ENCODE measurements at places on chromosomes 13 and 19.

DNA sequence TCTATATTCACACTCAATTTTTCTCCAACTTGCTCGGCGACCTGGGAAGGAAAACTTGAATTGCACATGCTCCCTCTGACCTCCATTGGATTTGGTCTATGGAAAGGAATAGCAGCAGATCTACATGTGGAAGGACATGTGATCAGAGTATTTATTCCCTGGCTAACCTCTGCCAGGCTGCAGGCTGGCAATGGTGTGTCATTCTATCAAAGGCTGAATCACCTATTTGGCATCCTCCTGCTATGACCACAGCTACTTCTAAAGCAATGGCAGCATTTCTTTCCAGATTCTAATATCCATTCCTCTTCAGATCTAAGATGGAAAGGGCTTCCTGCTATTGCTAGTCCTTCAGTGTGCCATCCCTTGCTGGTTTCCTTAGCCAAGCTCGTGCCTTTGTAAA, 144.3 kb upstream of the FREM2 start:
- DNase-seq, result no peak

DNA sequence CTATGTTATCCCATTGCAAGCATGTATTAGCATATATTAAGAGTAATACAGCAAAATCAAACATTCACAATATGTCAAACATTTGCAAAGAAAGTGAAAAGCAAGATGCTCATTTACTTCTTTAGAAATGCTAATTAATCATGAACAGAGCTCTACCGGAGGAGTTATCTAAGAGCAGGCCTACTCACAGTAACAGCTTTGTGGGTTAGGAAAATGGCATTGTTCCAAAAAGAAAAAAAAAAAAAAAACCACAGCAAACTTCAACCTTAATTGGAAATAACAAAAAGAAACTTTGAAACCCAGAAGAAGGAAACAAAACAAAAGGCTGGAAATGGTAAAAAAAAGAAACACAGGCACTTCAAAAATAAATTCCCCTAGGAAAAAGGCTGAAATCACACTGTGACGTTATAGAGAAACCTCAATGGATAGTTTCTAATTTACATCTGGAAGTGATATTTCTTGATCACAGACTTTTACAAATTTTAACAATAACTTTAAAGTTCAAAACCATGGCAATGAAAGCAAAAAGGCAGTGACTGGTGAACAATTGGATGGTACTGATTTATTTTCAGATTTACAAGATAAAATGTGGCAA, 1236.8 kb upstream of the SPRY2 start:
- no peak for DNase-seq

- no peak for DNase-seq
Measured at GRCh38 chr19:3398114-3398899, 31.9 kb downstream of the NFIC start.

- DNase-seq, result no peak
Measured at GRCh38 chr19:51573331-51573730, 2.2 kb downstream of the ZNF175 start.

GRCh38 chr13:40478775-40479174, 187.7 kb downstream of the FOXO1 start:
- no peak for DNase-seq

GRCh38 chr13:98544104-98544710, 32.7 kb downstream of the STK24 start:
- no peak for DNase-seq

GRCh38 chr19:20444202-20444885, 121.2 kb downstream of the ZNF737 start:
- DNase-seq, result no peak

DNA sequence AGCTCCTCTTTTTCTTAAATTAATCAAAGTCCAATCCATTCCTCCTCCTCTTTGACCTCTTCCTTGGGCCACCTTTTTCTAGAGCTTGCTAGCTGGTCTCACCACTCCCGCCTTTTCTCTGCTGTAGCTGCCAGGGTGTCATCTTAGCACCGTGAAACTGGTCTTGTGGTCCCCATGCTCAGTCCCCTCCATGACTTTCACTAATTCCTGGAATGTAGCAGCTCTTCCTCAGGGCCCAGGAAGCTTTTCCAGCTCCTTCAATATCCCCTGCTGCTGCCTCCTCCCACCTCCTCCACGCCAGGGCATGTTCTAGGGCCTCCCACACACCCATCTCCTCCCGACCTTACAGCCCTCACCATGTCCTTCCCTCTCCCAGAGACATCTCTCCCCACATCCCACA, 222.2 kb downstream of the MYO16 start:
- DNase-seq, result no peak

DNA sequence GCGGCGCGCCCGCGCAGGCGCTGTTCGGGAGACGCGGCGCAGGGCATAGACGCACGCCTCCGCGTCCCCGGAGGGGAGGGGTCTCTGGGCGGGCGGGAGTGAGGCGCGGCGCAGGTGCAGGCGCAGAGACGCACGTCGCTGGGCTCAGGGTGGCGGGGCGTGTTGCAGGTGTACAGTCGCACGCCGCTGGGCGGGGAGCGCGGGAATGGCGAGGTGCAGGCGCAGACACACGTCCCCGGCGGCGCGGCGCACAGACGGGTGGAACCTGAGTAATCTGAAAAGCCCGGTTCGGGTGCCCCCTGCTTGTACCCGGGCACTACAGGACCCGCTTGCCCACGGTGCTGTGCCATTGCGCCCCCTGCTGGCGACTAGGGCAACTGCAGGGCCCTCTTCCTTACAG, 44.7 kb downstream of the PLPP2 start:
- DNase-seq, result no peak

- no peak for DNase-seq
Measured at GRCh38 chr19:18814063-18814462, 17.7 kb upstream of the UPF1 start.

GRCh38 chr19:58538257-58539168, 5.4 kb upstream of the TRIM28 start:
- peak; percentile 57 for DNase-seq

GRCh38 chr19:1618157-1619093, 13.2 kb upstream of the UQCR11 start:
- DNase-seq, result peak; percentile 82

- DNase-seq, result no peak
Measured at GRCh38 chr13:31859571-31859970, 120.2 kb downstream of the RXFP2 start.

- DNase-seq, result no peak
Measured at GRCh38 chr13:63999614-64000305, 2584.1 kb upstream of the PCDH20 start.

DNA sequence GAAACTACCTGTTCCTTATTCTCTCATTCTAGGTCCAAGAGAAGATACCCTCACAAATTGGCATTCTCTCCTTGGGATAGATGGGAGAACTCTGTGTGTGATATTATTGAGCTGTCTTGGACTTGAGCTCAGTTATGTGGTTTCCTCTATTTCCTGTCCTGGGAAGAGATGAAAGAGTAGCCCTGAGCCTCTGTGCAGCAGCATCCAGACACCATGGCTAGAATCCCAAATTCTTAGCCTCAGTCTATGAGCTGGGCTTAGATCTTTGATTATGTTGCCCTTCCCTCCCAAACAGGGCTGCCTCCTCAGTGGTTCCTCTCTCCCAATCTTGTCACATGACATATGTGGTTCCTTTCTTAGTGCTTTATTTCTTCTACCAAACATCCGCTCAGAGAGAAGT, 290.7 kb downstream of the SPRY2 start:
- no peak for DNase-seq

- DNase-seq, result no peak
Measured at GRCh38 chr13:21228738-21229137, 52.3 kb downstream of the MRPL57 start.

All from GM13976 (cell line).